K562 (cell line): ENCODE measurements at places on chromosomes 11 and 22. TPM values are rescaled to one million over a fixed set of nuclear protein-coding genes. Genes with fewer than 3 reads are reported as not detected.

GRCh38 chr11:119935349-119935925 lies 202.5 kb downstream of the TRIM29 start:
- no peak for DNase-seq

- DNase-seq = no peak
Observed at GRCh38 chr11:72864702-72865655, 50.8 kb downstream of the ATG16L2 start.

GRCh38 chr11:64000026-64000739 lies 13.9 kb downstream of the OTUB1 start:
- no peak for DNase-seq

DNA sequence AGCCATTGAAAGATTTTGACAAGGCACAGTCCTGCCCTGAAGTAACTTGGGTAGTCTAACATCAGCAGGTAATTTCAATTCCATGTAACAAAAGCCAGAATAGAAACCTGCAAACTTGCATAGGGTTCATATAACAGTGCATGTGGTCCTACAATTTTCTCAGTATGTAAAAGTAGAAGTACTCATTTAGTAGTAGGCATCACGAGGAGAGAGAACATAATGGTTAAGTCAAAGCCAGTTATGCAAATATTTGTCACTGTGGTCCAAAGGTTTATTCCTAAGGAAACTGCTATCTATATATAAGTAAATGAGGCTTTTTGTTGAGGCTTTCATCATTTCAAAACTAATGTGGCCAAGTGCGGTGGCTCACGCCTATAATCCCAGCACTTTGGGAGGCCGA lies 10.1 kb downstream of the ATP5MG start:
- DNase-seq = no peak

GRCh38 chr11:60873533-60873932 lies 6.2 kb downstream of the ZP1 start:
- no peak for DNase-seq

OLFML1 gene
- not detected in 2 replicates for polyA plus RNA-seq
